Ovary (tissue), 10 donors: ENCODE measurements at places on chromosomes 4 and X. TPM values are rescaled to one million over a fixed set of nuclear protein-coding genes. Genes with fewer than 3 reads are reported as not detected.

DNA sequence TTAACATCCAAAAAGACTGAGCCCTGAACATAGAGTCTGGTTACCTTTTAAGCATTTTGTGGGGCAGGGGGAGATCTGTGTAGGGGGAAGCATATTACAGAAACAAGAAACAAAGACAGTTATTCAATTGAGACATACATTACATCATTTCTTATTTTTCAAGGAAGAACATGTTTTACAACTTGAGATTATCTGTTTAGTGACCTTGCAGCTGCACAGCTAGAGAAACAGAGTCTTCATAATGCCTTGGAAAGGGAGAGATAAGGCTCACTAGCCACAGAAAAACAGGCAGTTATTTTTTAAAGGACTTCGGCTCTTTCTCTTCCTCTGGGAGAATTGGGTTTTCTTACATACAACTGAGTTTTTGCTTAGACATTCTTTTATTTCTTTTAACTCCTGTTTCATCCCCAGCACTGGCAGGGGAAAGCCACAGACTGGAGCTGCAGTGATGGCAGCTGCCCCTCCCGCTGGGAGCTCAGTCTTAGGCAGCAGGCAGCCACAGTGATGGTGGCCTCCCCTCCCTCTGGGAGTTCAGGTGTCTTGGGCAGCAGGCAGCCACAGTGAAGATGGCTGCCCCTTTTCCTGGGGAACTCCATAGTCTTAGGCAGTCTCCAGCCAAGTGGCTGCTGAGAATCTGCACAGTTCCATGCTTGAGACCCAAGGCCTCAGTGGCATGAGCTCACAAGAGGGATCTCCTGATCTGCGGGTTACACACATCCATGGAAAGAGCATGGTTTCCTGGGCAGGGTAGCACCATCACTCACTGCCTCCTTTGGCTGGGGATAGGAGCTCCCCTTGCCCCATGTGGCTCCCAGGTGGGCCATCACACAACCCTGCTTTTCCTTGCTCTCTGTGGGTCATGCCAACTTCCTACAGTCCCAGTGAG is 19.4 kb upstream of the TMPRSS11F start:
- DNase-seq, result no peak

- DNase-seq, result no peak
Observed at GRCh38 chrX:118679290-118679689, 48.1 kb upstream of the IL13RA1 start.

DNA sequence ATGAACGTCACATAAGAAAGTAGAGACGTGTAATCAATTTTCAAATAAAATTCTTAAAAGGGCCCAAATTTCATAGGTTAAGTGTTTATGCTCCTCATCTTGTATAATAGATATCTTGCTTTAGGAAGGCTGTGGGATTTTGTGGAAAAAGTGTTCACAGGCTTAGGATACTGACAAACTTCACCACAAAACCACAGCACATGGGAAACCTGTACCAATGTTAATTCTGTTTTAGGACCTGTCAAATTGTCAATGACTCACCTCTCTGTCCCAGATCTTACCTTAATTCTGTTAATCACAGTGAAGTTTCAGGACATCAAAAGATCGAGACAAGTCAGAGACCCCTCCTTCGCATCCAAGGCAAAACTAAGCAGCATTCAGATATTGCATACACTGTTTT is 24.2 kb downstream of the FGFBP1 start:
- DNase-seq, result no peak

GRCh38 chrX:149939655-149939904 is 1.3 kb upstream of the EOLA2 start:
- no peak for DNase-seq

- no peak for DNase-seq
Observed at GRCh38 chr4:88841635-88842034, 144.0 kb upstream of the NAP1L5 start.

- DNase-seq, result peak; percentile 36
Observed at GRCh38 chr4:173525118-173526011, 4.7 kb downstream of the HAND2 start.

DNA sequence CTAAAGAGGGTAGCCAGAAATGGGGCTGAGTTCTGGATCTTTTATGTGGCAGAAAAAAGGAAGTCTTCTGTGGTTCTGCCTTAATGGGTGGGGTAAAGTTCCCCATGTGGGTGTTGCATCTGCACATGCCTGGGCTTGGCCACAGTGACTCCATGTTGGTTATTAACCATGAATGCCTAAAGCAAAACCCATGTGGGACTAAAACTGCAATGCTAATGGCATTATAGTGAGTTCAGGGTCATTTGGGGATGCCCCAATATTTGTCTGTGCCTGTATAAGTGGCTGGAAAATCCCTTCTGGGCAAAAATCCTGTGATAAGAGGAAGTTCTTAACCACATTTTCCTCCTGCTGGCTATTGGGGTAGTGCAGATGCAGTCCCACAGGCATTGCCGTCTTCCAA is 857.4 kb downstream of the FAT4 start:
- DNase-seq, result no peak

- no peak for DNase-seq
Observed at GRCh38 chr4:173883821-173884220, 353.8 kb upstream of the HAND2 start.

DNA sequence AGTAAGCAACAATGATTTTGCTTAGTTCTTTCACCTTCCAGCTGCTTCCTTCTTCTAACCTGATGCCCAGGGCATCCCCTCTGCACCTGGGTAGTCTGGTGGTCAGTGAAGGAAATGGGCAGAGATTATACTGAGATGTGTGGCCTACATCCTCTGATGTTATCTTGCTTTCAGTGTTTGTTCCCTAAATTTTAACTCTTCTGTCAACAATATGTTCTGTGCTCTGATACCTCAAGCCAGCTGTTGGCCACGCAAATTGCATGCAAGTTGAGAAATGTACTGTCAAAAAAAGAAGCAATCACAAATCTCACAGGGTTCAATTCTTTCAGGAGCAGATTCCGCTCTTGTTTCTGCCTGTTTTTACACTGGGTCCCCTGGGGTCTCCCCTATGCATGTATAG is 73.8 kb downstream of the FBXW7 start:
- DNase-seq, result no peak

GRCh38 chr4:154073107-154073822 is 284.4 kb upstream of the SFRP2 start:
- DNase-seq, result no peak

INTU gene
- 5.5 TPM for polyA plus RNA-seq

TEC gene
- 1.5 TPM for polyA plus RNA-seq

GABRQ gene
- 0.03 TPM for polyA plus RNA-seq

RGN gene
- polyA plus RNA-seq, result 15.6 TPM

GABRE gene
- polyA plus RNA-seq, result 2.0 TPM
